ENCODE measurements at places on chromosomes 6 and 20.

- no peak for DNase-seq
Observed at GRCh38 chr6:97813889-97814567, 531.0 kb upstream of the MMS22L start.

DNA sequence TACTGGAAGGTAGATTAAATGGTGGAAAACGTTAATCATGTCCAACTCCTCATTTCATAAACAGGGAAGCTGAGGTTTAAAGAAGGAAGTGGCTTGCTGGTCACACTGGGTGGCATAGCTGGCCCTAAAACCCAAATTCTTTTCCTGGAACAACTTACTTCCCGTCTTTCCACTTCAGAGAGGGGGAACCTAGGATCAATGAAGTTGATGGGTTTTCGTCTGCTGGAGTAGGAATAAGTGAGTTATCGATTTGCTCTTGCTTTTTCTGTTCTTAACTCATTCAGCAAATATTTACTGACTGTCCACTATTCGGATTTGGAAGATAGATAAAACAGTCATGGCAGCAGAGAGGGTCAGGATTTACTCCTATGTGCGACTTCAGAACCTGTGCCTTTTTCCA lies 1.2 kb upstream of the SYS1 start:
- DNase-seq = no peak

GRCh38 chr6:12275107-12275506 lies 15.1 kb upstream of the EDN1 start:
- no peak for DNase-seq

DNA sequence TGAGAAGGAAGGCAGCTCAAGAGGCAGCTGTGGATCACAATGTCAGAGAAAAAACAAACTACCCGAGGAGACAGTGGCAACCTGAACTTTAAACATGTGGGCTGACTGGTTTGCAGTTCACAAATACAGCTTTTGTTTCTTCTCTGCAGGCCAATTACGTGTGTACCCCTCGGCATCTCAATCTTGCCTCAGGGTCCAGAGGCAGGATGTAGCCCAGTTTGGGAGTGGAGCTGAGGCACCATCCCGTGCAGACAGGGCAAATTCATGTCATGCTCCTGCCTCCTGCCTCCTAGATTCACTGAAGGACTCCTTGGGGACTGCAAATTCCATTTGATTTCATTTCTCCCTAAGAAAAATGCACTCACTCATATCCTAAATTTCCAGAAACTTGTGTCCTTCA lies 94.2 kb upstream of the KCNK16 start:
- peak; percentile 85 for DNase-seq

GRCh38 chr20:51766994-51767866 lies 960 bp downstream of the ATP9A start:
- peak; percentile 71 for DNase-seq

GRCh38 chr6:29081312-29081711 lies 5.8 kb downstream of the OR2B3 start:
- DNase-seq = no peak

DNA sequence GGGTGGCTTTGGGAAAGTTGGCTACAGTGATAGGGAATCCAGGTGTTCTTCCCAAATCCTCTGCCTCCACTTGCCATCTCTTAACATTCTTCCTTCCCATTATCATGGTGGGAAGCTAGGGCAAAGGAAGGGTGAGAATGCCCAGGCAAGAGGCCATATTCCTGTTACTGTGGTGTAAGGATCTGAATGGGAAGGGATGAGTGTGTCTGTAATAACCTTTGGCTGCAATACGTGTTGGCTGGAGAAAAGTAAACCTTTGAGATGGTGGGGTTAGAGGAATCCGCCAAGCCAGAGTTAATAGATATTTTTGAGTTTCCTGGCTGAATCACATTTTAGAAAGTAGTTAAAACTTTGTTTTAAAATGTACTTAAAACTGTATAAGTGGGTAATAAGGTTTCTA lies 45.9 kb downstream of the RNF144B start:
- DNase-seq = no peak

DNA sequence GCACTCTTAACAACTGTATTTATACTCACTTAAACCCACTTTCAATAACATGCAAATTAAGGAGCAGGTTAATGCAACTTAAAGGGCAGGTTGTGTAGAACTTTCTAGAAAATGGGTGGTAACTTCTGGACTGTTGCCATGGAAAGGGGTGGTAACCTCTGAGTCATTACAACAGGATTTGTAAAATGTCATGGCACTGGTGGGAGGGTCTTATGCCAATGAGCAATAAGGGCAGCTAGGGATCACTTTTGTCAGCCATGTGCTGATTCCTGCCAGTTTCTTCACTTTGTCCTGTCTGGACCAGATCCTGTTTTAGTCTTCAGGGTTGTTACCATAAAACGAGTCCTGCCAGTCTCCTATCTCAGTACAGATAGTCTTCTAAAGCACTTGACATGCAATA lies 560.5 kb upstream of the PTCHD4 start:
- DNase-seq = peak; percentile 51

GRCh38 chr20:8057871-8058270 lies 38.3 kb upstream of the TMX4 start:
- DNase-seq = no peak

GRCh38 chr6:151284012-151284411 lies 44.2 kb downstream of the AKAP12 start:
- DNase-seq = peak; percentile 95
